ENCODE measurements at places on chromosomes 5 and 9.

- DNase-seq: no peak
Measured at GRCh38 chr5:82494942-82495341, 216.8 kb upstream of the RPS23 start.

DNA sequence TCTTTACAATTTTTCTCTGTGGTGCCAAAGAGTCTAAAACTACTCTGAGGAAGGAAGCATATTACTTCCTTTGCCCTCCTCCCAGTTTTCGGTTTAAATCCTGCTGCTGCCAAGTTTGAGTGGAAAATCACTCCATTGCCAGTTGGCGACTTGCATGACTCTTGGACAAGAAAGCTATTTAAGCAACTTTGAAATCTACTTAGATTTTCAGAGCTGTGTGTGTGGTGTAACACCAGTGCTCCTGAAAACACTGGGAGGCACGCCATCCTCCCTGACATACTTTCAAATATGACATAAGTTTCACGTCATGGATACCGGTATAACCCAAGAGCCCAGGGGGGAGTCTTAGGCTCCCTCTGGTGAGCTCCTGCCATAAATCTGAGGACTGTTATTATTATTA is 83.5 kb upstream of the RIOK2 start:
- DNase-seq: no peak

GRCh38 chr5:69206528-69207190 is 17.3 kb downstream of the CENPH start:
- DNase-seq: no peak

- DNase-seq: no peak
Measured at GRCh38 chr9:3191715-3192114, 334.1 kb downstream of the RFX3 start.

DNA sequence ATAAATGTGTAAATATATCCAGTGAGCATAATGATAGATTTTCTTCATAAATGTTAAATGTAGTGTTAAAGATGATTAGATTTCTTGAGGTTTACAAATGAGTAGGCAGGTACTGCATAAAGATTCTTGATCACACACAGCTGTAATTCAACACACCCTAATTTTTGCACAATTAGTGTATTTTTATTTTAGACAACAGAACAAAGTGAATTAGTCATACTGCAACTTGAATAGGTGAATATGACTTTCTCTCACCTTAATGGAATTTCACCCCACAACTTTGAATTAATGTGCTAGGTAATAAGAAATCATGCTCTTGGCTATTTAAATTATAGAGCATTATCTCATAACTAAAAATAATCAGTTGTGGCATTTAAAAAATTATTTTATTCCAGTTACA is 795.7 kb upstream of the ACO1 start:
- DNase-seq: no peak

DNA sequence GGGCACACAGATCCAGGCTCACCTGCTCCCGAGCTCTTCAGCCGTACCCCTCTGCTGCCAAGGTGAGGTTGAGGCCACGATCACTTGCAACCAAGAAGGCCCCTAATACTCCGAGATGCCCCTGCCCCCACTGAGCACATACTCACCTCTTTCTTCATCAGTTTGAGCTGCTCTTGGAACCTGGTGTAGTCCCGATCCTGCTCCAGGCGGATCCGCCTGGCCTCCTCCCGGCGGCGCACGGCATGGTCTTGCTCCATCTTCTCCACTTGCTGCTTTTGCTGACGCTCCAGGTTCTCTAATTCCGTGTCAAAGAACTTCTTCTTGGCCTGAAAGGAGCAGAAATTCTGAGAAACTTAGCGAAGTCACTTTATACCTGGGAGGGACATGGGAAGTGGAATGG is 75.7 kb upstream of the FBXW11 start:
- no peak for DNase-seq

DNA sequence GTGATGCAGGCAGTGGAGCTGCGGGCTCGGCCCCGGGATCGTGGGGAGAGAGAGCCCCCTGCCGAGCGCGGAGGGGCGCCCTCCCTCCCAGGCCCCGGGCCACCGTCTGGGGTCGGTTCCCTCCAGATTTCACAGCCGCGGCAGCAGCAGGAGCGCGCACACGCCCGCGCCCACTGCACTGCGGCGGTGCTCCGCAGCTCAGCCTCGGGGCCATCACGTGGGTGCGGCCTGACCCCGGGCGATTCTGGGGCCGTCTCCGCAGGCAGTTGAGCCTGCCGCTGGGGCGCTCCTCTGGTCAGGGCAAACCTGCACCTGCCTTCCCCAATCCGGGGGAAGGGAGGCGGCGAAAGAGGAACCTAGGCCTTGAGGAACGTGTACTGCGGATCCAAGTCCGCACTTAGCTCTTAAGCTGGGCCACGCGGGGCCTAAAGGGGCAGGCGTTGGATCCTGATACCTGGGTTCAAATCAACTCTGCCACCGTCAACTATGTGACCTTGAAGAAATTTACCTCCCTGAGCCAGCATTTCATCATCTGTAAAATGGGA is 9.4 kb upstream of the DELE1 start:
- peak; percentile 8 for DNase-seq

DNA sequence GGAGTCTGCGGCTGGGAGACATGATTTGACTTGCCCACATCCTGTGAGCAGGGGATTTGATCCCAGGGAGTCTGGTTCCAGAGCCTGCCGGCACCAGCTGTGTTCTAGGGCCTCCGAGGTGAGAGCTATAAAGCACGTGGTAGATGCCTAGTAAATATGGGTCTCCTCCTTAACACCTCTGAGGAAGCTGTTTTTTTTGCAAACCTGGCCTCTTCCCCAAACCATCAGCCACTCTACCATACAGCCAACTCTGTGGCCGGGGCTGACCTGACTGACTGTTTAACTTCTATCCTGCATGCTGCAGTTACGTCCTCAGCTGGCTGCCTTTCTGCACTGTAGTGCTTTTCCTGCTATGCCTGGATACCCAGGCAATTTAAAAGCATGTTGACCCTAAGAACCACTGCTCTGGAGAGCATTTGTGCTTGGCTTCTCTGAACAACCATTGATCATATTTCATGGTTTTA is 220.5 kb downstream of the SLIT3 start:
- DNase-seq: no peak

- no peak for DNase-seq
Measured at GRCh38 chr9:127038531-127038930, 83.9 kb downstream of the ANGPTL2 start.

GRCh38 chr5:43967165-43967564 is 364.2 kb downstream of the NNT start:
- no peak for DNase-seq

DNA sequence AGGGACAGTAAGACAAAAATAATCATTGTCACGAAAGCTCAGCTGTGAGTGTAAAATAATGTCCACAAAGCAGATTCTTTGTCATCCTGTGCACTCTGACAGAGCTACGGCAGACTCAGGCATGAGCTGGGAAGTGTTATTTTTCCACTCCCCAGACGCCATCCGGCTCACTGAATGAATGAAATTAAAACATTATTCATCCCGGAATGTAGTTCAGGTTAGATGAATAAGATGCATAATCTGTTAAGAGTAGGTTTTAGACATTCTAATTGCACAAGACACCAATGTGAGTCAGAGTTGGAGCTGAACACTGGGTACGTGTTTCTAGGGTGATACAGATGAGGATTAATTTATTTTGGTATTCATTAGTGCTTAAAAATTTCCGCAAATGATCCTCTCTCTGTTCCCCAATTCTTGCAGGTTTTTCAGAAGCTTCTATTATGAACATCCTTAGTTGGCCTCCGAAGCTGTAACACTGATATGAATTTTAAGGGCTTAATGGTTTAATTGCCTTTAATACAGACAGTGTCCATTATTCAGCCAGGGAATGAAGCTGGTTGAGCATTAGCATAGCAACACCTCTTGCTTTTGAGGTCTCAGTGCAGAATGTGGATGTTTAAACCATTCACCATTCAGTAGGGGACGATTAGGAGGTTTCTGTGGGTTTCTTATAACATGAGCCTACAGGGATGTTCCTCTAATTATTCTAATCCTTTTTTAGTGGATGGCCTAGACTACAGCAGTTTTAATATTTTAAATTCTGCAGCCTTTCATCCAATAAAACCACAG is 65.6 kb upstream of the FRRS1L start:
- DNase-seq: no peak

GRCh38 chr9:113649054-113649453 is 185.5 kb downstream of the RGS3 start:
- no peak for DNase-seq

DNA sequence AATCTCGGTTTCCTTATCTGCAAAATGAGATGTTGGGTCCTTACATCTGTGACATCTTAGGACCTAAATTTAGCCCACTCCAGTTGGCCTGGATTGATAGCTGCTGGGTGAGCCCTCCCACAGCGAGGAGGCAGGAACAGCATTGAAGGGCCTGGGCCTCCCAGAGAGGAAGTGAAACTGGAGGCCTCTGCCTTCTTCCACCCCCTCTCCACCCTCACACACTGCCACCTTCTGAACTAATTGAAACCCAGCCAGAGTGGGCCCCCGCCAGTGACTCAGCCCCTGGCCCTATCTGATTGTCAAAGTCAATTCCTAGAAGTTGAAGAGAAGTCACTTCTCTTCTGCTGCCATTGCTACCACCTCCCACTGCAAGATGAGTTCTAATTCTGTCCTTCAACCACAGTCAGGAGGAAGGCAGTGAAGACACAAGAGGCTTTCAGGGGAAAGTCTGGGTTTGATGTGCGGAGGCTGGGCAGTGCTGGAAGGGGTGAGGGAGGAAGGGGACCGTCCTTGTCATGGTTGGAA is 55.2 kb upstream of the NEK6 start:
- DNase-seq: peak; percentile 43

- no peak for DNase-seq
Measured at GRCh38 chr5:17229313-17229712, 11.9 kb downstream of the BASP1 start.

DNA sequence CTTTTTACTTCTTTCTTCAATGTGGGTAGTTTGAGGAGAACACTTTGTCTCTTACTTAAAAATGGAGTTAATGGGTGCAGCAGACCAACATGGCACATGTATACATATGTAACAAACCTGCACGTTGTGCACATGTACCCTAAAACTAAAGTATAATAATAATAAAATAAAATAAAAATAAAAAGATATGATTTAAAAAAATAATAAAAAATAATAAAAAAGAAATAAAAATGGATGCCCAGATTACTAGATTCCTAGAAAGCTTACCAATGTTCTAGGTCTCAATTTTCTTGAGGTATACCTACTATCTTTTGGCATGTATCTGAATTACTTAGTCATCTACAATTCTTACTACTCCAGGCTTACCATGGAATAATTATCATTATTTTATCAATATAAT is 2001.6 kb upstream of the CDH9 start:
- DNase-seq: no peak

- no peak for DNase-seq
Measured at GRCh38 chr9:20361656-20362570, 260.4 kb downstream of the MLLT3 start.

GRCh38 chr5:134769206-134769605 is 10.6 kb downstream of the DDX46 start:
- DNase-seq: no peak

- DNase-seq: no peak
Measured at GRCh38 chr9:129439242-129439641, 181.7 kb downstream of the C9orf50 start.

DNA sequence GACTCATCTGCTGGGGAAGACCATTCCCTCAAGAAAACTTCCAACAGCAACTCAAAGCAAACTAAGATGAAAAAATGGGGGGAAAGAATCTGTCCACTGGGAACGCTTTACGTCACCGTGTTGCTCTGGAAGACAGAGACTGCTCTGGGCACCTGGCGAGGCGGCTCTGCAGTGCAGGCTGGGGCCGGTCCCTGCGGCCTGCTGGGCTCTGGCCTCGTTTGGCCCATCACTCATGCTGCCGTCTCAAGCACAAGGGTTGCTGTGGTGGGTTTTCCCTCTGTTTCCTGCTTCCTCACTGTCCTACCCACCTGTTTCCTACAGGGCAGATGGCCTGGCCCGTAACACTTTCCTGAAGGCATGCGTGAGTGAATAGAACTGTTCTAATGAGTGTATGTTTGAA is 92.9 kb upstream of the OTULINL start:
- DNase-seq: no peak

GRCh38 chr9:12760758-12761157 is 14.1 kb upstream of the LURAP1L start:
- DNase-seq: no peak

GRCh38 chr5:10201223-10201868 is 48.3 kb downstream of the ATPSCKMT start:
- DNase-seq: no peak

DNA sequence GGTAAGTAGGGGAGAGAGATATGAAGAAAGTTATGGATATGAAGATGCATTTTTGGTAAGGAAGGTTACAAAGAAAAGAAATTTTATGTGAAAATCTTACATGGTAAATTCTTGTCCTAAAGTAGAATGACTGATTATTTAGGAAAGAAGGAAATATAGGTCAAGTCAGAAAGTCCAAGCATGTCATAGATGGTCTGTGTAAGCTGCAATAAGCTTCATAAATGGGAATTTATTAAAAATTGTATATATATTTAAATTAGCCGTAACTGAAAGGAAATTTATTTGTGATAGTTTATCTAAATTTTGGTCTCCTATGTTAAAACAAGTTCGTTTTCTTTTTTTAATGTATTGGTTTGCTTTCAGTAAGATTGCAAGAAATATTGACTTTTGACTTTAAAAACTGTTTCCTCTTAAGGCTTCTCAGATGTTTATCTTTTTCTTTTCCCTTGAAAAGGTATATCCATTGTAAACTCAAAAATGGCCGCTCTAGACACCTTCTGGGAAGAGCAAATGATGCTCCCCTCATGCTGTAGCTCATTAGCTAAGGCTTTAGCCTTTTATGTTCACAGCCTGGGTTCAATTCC is 46.8 kb upstream of the HAPLN1 start:
- no peak for DNase-seq

- no peak for DNase-seq
Measured at GRCh38 chr5:83475391-83475863, 3.9 kb downstream of the VCAN start.

- DNase-seq: no peak
Measured at GRCh38 chr9:16527573-16527972, 342.9 kb downstream of the BNC2 start.

Measured in stimulated activated CD4-positive, alpha-beta T cell treated with anti-CD3 and anti-CD28 coated beads, Interleukin-15, amount 100 ng/mL, for 1 hour (primary cell).